Foreskin melanocyte (primary cell): ENCODE measurements at places on chromosomes 2 and 18.

- no peak for DNase-seq
These were observed 34.5 kb downstream of the KCNG3 start for GRCh38 chr2:42459296-42459695.

DNA sequence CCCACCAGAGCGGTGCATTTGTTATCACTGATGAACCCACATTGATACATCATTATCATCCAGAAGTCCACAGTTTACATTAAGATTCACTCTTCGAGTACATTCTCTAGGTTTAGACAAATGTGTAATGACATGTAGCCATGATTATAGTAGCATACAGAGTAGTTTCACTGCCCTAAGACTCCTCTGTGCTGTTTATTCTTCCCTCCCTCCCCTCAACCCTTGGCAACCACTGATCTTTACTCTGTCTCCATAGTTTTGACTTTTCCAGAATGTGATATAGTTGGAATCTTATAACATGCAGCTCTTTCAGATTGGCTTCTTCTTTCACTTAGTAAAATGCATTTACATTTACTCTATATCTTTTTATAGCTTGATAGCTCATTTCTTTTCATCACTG lies 31.2 kb upstream of the GREB1L start:
- no peak for DNase-seq

- DNase-seq, result no peak
These were observed 75.0 kb downstream of the BCL2 start for GRCh38 chr18:63244607-63245006.

DNA sequence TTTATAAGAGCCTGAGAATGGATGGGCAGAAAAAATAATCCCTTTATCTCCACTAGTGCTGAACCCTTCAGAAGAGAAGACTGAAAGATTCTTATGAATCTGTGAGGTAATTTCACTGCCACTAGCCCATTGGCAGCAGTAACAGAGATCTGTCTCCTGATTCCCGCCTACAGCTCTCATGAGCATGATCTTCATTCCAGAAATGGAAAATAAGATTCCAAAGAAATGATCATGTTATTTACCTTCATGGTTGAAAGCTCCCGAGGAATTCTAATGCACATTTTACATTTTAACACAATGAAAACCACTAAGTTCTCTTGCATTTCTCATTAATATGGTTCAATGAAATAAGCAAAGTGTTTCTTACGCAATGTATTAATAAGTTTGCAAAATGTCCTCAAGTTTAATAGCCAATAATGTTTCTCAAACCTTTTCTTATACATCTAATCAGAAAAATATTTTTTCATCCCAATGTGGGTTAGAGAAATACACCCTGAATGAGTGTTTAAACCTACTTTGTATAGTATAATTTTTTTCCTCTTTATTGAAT lies 905.6 kb downstream of the TMEM182 start:
- DNase-seq, result no peak

- no peak for DNase-seq
These were observed 11.2 kb downstream of the AOX1 start for GRCh38 chr2:200596774-200597570.

DNA sequence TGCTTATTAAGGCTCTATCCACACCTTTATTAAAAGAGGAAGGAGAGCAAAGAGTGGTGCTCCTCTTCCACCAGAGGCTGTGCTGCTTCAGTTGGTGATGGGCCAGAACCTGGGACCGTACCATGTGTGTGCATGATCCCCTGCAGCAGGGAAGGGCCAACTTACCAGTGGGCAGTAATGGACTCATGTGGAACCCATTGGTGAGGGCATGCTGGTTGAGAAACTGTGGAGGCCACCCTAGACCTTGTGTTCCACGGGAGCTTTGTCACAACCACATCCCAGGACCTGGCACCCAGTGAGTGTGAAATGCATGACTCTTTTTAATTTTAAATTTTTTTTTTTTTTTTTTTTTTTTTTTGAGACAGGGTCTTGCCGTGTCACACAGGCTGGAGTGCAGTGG lies 5.4 kb downstream of the UBE2F start:
- DNase-seq, result no peak

GRCh38 chr18:39909706-39910105 lies 2045.3 kb upstream of the PIK3C3 start:
- no peak for DNase-seq

GRCh38 chr2:217759991-217760390 lies 242.8 kb downstream of the TNS1 start:
- DNase-seq, result no peak

DNA sequence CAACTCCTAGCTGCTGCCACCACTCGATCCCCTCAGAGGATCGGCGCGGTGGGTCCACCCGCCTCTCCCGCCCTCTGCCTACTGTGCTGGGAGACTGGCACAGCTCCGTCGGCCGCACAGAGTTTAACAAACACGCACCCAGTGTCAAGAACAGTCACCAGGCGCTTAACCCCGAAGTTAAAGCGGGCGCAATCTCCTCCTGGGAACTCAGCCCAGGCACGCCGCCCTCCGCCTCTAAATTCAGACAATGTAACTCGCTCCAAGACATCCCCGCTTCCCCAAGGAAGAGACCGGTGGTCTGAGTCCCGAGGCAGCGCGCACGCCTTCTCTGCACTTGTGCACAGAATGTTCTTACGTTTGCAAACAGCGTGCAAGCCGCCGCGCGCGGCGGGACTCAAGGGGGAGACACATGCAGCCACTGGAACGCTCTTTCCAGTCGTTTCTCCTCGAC lies 533 bp downstream of the CXCR4 start:
- DNase-seq, result no peak

DNA sequence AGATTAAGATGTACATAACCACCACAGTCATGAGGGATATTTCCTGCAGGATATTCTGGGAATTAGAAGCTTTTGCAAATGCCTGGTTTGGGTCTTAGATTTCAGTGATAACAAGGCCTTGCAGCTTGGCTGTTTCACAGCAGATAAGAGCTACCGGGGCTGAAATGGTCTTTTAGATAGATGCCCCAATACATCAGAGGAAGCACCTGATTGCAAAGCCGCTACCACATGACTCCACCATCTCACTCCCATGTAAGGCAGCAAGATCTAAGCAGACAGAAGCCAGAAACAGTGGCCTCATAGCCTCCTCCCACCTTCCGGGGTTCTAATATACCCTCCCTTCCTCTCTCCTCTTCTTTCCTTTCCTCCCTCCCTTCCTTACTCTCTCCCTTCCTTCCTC lies 31.1 kb upstream of the EPG5 start:
- no peak for DNase-seq

- DNase-seq, result peak; percentile 16
These were observed 36.6 kb upstream of the COL3A1 start for GRCh38 chr2:188937228-188938220.
